ENCODE measurements at places on chromosomes 3 and 15.

DNA sequence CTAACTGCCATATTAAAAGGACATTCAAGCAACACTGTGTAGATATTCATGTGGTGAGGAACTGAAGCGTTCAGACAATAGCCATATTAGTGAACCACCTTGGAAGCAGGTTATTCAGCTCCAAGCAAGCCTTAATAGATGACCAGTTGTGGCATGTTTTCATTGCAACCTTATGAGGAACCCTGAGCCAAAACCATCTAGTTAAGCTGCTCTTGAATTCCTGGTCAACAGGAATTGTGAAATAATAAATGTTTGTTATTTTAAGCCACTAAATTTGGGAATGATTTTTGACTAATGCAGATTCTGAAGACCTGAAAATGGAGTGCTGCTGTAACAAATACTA, 73.0 kb downstream of the SPRED1 start:
- DNase-seq, result no peak

DNA sequence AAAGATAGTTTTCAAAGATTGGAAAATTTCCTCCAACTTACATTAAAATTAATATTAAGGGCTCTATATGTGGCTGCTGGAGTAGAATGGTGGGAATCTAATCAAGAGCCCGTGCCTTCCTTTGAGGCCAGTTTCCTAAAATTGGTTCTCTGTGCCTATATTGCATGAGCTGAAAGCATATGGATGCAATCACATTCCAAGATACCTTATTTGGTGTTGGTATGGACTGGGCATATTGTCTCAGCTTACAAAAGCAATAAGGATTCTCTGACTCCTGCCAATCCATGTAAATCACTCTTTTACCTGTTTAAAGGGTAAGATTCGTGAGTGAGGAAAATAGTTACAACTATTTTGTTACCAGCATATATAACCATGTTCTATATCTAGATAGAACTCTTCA, 111.6 kb downstream of the GREM1 start:
- no peak for DNase-seq

GRCh38 chr15:68798346-68799094, 22.2 kb downstream of the ANP32A start:
- DNase-seq, result no peak

GRCh38 chr15:57224664-57225063, 151.6 kb upstream of the CGNL1 start:
- no peak for DNase-seq

- DNase-seq, result no peak
These were observed 20.9 kb downstream of the ASB7 start for GRCh38 chr15:100623301-100623700.

DNA sequence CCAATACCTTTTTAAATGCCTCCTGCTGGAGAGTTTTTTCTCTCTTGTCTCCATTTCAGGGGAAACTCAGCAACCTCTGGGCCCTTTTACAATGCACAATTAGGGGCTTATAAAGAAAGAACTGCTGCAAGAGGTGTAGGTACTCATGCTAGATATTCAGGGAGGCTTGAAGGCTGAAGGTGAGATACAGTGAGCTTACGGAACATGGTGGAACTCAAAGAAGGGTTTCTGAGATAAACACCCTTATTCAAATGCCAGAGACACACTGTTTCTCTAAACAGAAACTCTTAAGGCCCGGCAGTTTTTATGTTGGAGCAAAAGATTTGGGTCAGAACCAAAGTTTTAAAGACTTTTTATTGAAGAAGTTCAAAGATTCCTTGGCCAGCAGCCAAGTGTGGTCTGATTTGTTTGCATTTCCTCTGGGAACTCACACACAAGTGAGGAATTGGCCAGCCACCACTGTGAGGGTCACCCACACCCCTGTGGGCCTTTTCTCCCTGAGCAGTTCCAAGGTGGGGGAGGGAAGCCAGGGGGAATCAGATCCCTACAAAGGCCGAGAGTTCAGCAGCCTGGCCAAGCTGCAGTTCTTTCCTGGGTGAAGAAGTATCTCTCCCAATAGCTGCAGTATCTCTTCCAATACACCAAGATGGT, 47.8 kb downstream of the TNFAIP8L3 start:
- DNase-seq, result no peak

GRCh38 chr3:81910244-81910852, 148.9 kb upstream of the GBE1 start:
- DNase-seq, result no peak

DNA sequence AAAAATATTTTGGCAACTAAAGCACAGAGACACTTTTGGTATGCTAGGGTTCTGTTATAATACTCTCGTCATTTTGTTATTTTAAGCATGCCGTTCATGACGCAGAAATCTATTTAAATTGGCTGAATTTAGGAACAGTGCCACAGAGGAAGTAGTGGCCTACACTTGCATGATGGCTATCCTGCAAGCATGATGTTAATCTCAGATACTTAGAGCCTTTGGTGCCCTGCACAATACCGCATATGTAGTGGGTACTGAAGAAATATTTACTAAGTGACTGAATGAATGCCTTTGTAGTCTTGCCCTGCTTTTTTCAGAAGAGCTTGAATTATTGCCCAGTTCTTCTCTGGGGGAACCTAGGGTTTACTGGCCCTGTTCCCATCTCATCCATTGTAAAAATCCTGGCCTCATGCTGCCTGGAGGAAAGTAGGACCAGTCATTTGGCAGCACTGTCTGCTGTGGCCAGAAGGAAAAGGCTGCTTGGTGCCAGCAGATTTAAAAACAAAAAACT, 79.0 kb downstream of the SERPINI1 start:
- no peak for DNase-seq

- DNase-seq, result no peak
These were observed 30.9 kb downstream of the CDC25A start for GRCh38 chr3:48157202-48157840.

DNA sequence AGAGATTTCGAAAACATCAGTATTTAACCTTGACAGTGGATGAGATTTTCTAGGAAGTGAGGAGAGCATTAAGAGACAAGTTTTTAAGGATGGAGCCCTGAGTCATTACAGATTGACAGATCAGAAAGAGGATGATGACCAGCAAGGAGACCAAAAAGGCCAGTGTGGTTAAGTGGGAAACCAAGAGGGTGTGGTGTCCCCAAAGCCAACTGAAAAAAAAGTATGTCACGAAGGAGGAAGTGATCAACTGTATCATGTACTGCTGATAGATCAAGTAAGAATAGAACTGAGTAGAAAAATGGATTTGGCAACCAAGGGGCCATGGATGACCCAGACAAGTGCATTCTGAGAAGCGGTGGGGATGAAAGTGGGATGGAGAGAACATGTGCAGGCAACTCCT, 491.8 kb downstream of the FHIT start:
- no peak for DNase-seq

DNA sequence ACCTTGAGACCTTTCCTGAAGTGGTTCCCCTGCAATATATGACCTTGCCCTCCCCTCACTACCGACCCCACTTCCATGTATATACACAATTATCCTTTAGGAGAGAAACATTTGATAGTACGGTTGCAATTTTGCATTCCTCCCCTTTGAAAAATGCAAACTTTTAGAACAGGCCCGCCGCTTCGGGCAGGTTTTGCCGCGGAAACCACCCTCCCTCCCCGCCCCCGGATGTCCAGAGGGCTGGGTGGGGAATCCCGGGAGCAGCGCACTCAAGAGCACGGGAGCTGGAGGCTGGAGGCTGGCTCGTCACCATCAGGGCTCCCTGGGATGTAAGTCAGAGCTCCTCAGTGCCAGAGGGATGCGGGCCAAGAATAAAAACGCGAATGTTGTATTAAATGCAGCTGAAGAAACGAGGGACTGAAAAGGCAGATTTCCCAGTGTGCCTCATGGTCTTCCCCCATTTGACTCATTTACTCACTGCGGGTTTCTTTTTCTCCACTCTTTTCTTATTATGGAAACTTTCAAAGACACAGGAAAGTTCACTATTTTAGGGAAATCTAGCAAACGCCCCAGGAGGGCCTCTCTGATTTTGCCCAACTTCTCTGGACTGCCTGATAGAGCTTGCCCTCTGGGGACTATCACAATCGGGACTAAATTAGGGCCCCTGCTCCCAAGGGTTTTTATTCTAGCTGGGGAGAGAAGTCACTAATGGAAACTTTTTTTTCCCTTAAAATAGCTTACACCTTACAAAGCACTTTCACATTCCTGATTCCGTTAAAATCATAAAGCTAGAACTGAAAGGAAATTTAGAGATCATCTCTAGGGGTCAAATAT, 2.9 kb upstream of the USP3 start:
- DNase-seq, result no peak

DNA sequence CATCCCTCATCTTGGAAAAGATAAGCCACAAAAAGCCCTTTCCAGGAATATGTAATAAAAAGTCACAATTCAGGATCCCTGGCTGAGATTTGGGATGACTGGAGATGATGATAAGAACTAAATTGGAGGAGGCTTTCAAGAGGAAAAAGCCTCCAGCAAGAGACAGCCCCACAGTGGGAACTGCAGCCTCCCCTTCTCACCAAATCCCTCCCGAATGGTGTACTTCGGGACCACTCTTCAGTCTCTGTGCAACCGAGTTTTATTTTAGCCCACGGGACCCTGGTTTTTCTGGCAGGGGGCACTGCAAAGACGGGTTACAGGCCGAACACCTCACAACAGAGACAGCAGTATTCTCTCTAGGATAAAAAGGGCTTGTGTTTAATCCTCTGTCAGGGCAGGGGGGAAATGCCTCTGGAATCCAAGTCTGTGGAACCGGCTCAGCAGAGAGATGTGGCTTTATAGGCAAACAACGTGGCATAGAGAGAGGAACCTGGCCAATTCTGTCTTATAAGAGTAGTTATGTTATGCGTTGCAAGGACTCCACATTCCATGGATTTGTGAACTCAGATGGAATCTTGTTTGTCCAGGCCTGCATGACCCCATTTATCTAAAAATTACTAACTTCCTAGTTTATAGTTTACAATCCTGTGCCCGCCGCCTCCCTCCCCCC, 1.2 kb upstream of the LMCD1 start:
- no peak for DNase-seq

- DNase-seq, result no peak
These were observed 883 bp downstream of the RTP4 start for GRCh38 chr3:187369089-187369447.

- no peak for DNase-seq
These were observed 107.9 kb upstream of the FAM174B start for GRCh38 chr15:92763459-92763858.

GRCh38 chr3:79344876-79345871, 422.6 kb downstream of the ROBO1 start:
- DNase-seq, result no peak

DNA sequence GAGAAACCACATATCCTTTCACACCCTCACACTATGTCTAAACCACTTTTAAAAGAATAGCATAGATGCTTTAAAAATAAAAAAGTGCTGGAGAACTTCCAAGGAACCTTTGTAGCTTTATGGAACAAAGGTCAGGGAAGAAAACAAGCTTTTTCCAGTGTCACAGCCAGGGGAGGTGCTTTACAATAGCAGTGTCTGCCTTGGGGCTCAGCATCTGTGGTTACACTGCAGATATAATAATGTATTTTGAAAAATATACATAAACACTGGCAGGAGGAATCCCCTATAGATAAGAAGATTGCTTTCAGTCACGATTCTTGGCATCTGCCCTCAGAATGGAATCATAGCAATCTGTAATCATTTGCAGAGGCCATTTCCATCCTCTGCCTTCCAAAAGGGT, 362.4 kb upstream of the LRRC3B start:
- no peak for DNase-seq

DNA sequence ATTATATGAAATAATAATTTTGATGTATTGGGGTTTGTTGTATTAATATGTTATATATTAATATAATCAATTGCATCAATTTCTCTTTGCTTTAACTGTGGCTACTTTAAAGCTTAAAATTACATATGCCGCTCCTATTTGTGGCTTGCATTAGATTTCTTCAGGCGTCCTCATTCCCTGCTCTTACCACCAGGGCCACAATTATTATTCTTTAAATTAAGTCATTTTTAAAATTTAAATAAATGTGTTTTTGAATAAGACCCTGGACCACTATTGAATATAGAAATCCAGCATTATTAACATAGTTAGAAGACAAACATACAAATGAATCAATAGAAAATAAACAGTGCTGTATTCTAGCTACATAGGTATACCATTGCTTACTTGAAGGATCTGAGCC, 55.5 kb upstream of the SNTN start:
- DNase-seq, result no peak

DNA sequence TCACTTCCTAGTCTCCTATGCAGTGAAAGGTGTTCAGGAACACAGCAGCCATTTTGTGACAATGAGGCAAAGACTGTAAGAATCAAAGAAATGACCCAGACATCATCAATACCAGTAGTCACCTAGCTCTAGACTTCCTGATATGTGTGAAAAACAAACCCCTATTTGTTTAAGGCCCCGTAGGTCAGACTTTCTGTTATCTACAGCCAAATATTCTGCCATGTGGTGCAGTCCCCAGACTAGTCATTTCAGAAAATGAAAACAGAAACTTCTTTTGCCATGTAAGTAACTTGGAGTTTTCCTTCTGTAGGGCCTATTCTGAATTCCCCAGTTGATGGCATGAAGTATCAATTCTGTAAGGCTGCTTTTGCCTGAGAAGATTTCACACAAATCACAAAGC, 181.7 kb upstream of the SNTN start:
- DNase-seq, result no peak

GRCh38 chr3:155192957-155193746, 100.3 kb downstream of the STRIT1 start:
- DNase-seq, result no peak

DNA sequence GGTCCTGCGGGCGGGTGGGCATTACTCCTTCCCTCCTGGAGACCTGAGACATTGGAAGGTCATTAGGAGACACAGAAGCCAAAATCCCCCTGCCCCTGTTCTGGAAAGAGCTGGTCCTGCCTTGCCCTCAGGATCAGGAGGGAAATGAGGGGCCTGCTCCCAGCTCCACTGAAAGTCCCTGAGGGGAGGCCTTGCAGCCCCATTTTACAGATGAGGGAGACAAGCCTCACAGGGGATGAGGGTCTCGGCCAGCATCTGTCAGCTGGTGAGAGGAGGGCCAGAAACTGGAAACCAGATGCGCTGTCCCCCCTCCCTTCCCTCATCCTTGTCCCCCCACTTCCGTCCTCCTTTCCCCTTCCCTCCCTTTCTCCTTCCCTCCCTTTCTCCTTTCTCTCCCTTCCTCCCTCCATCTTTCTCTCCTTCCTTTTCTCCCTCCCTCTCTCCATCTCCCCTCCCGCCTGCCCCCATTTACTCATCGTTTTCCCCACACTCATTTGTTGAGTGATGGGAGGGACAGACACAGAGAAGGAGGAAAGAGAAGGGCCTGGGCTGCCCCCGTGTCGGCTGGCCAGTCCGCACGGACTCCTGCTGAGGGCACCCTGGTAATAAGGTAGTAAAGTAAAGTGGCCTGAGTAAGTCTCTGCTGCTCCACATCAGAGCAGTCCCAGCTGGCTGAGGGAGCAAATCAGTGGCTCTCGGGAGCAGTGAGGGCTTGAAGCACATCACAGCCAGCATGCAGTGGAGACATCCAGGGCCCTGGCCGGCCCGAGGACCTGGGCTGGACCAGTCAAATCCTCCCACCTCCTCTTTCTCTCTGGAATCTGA, 112.4 kb upstream of the ALDH1A3 start:
- DNase-seq, result no peak
